Right ventricle myocardium superior (tissue), 1 donor: ENCODE measurements at places on chromosomes 1 and 21. TPM values are rescaled to one million over a fixed set of nuclear protein-coding genes. Genes with fewer than 3 reads are reported as not detected.

DNA sequence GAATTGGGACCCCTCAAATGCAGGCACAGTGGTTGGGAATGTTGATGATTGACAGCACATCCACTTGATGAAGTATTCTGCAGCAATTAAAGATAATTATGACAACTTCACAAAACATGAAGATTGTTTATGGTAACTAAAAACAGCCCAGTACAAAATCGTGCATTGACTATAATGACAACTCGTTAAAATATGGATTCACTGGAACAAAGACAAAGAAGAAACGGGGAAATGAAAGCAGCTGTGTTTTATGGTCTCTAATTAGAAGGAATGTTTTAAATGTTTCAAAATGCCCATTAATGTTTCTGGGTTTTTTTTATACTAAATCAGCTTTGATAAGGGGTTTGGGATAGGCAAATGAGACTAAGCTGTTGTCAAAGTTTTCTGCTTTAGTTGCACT lies 36.1 kb downstream of the NIPAL3 start:
- no peak for DNase-seq

GRCh38 chr21:18155508-18156193 lies 89.0 kb upstream of the CHODL start:
- no peak for DNase-seq

- DNase-seq = peak; percentile 76
These were observed at the start of gene GPR161 for GRCh38 chr1:168136709-168137514. TSS of gene GPR161 (minus strand) at chr1:168136930. CDS start at chr1:168104850, 32,080 bp downstream.

DNA sequence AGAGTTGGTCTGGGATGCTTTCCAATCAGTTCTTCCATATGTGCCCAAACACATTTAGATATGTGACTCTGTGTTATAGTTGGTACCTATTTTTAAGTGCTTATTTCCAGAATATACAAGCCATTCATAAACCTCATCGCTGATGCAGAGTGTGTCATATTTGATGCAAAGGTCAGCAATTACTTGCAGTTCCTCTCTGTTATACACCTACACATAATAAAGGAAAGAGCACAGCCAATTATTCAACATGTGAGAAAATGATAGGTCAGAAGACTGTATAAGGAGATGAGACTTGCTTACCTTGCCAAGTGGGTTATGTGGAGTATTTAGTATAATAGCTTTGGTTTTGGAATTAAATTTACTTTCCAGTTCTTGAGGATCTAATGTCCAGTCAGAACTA lies 31.3 kb downstream of the KYAT3 start:
- DNase-seq = no peak

GRCh38 chr1:14627608-14628489 lies 29.4 kb downstream of the KAZN start:
- no peak for DNase-seq

DNA sequence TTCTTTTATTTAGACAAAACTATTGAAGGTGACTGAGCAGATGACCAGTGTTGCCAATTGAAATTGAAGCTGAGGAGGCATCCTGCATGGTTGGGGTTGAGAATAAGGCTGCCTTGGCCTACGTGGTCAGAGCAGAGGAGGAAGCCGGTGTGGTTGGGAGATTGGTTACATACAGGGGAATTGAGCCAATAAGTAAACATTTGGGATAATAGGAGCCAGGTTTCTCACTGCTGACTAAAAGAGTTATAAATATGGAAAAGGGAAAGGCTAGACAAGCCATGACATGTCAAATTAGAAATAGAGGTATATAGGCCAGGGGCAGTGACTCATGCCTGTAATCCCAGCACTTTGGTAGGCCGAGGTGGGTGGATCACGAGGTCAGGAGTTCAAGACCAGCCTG lies 15.8 kb downstream of the SNX7 start:
- DNase-seq = no peak

HAPLN2 gene
- 1.6 TPM for total RNA-seq

KIFAP3 gene
- 30.3 TPM for total RNA-seq

PSRC1 gene
- 0.73 TPM for total RNA-seq

DNA sequence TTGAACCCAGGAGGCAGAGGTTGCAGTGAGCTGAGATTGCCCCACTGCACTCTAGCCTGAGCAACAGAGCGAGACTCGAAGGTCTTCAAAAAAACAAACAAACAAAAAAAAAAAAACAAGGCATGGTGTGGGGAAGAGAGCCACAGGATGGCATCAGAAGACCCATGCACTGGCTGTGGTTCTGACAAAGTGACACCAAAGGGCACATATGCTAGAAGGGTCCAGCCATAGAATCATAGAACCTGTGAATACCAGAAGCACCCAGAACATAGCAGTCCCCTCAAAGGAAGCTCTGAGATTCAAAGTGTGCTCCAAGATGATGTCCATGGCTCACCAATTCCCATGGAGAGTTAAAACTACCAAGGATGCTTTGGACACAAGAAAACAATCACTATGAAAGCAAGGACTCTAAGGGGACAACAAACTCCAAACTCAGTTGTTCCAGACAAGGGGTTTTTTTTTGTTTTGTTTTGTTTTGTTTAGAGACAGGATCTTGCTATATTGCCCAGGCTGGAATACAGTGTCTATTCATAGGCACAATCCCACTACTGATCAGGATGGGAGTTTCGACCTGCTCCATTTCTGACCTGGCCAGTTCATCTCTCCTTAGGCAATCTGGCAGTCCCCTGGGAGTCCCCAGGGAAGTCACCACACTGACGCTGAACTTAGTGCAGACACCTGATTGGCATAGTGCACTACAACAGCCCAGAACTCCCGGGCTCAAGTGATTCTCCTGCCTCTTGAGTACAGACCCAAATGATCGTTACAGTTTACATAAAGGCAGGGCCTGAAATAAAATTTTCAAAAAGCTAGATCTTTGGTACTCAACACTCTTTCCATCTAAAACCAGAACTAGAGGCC lies 56.4 kb downstream of the TGFBR3 start:
- no peak for DNase-seq

ERG gene
- total RNA-seq = 17.8 TPM

- DNase-seq = no peak
These were observed 31.1 kb downstream of the AK4 start for GRCh38 chr1:65179148-65179547.
